Hair follicle dermal papilla cell (primary cell): ENCODE measurements at places on chromosomes 5 and 9. TPM values are rescaled to one million over a fixed set of nuclear protein-coding genes. Genes with fewer than 3 reads are reported as not detected.

OBP2B gene
- not detected in 2 replicates for total RNA-seq

TAF11L8 gene
- total RNA-seq: not detected in 2 replicates

SLC6A3 gene
- total RNA-seq: not detected in 2 replicates

GPR151 gene
- not detected in 2 replicates for total RNA-seq

SIT1 gene
- not detected in 2 replicates for total RNA-seq

ABLIM3 gene
- 10.2 and 14.1 TPM in 2 replicates for total RNA-seq
